Activated CD4-positive, alpha-beta memory T cell treated with anti-CD3 and anti-CD28 coated beads for 36 hours (primary cell): ENCODE measurements at places on chromosomes 4 and X. TPM values are rescaled to one million over a fixed set of nuclear protein-coding genes. Genes with fewer than 3 reads are reported as not detected.

DNA sequence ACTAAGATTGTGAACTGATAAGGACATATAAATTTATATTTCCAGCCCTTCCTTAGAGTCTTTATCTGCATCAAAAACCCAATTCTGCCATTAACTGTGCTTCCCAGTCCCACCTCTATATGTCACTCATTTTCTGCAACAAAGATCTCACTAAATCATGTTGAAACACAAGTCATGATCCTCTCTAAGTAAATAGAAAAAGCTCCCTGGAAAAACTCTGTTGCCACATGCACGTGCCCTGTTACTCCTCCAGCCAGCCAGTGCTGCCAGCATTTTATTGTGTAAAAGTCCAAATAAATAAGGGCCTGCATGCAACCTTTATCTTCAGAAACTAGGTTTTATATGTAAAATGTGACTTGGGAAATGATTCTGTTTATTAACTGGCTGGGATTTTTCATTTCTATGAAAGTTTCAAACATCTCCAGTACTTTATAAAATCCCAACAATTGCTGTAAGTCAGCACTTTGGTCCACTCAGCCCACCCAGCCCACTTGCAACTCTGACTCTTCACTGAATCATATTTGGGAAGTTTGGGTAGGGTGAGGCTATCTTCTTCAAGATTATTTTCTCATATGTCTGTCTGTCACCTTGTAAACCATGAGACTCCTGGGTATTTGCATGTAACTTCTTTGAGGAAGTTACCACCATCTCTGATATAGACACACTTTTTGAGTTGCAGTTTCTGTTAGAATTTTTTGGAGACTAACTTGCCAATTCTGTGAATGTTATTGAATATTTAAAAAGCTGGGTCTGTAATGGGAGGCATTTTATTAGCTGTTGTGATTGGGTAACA lies 40.0 kb upstream of the SMARCA5 start:
- H3K27me3 ChIP-seq, result peaks cover 8% of the 10 kb centered on the region
- no peak overlapping the region for H3K27ac ChIP-seq

DNA sequence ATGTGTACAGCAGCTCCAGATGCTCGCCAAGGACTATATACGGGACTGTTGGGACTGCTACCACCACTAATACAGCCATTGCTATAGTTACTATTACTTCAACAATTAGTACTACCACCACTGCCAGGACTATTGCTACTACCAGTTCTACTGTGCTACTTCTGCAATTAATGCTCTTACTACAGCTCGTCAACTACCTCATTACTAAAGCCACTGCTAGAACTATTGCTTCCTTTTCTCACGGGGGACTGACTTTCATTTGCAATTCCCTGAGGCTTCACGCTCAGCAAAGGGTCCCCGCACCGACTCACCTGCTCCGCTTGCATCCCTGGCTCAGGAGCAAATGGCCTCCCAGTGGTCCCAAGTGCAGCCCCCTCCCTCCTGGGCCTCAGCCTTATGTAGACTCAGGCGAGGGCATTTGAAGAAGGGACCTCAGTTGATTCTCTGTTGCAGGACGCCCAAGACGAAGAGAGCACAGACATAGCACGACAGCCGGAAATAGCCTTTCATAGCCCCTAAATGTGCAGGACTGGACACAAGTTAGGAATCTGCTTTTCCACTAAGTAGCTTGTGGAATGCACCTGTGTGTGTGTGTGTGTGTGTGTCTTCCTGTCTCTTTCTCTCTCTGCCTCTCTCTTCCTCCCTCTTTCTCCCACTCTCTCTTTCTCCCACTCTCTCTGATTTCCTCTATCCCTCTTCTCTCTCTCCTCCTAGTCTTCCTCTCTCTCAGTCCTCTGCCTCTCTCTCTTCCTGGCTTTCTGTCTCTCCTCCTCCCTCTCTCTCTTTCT lies 294.8 kb downstream of the ASMT start:
- no peak overlapping the region for H3K4me3 ChIP-seq
- DNase-seq, result no peak
- H3K27me3 ChIP-seq, result peaks cover 9% of the 10 kb centered on the region

The FGB gene
- not detected for total RNA-seq

The SYP gene
- total RNA-seq, result 5.4 TPM

The BANK1 gene
- total RNA-seq, result not detected

DNA sequence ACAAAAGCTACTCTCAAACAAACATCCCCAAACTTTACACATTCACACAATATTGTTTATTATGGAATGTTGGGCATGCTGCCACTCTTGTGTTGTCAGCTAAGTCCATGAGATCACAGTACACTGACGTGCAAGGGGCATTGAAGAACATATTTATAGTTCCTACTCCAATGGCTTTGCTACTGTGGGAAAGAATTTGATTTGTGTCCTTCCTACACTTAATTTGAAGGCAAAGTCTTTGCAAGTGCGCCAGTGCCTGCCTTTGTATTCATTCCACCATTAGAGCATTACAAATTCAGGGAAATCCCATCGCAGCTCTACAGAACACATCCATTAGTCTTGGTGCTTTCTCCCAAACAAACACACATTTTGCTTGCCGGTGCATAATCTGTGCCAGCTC lies 45.4 kb upstream of the FTHL17 start:
- no peak overlapping the region for H3K4me3 ChIP-seq
- peaks cover 6% of the 10 kb centered on the region for H3K27me3 ChIP-seq
- H3K27ac ChIP-seq, result no peak overlapping the region
- DNase-seq, result no peak
- H3K36me3 ChIP-seq, result no peaks in the 10 kb centered on the region
- H3K4me1 ChIP-seq, result no peaks in the 10 kb centered on the region

DNA sequence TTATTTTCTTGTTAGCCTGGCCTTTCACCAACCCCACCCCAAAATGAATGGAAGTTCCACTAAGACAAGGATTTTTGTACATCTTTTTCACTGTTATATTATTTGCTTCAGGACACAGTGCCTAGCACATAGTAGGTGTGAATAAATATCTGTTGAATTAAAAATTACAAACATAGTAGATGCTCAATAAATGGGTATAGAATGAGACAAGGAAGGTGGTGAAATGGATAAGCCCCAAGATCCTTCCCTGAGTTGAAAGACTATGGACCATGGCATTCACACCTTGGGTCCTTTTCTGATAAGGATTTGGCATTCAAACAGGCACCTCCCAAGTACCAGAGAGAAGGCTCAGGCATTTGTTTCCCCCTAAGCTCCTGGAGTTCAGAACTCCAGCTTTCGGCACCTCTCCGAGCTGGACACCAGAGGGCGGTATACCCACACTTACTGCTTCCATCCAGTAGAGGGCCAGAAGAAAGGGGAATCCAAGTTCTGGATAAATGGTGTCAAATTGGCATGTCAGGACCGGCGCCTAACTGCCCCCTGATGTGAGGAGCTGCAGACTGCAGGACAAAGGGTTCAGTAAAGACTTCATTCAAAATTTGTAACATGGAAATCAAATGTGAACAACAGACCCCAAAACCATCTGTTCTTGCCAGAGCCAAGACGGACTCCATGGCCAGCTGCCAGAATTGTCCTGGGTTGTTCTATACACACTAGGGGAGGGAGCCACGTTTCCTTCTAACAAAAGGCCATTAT lies 193.0 kb downstream of the GPC3 start:
- H3K27ac ChIP-seq, result no peak overlapping the region
- no peaks in the 10 kb centered on the region for H3K27me3 ChIP-seq
- no peak overlapping the region for H3K4me3 ChIP-seq

DNA sequence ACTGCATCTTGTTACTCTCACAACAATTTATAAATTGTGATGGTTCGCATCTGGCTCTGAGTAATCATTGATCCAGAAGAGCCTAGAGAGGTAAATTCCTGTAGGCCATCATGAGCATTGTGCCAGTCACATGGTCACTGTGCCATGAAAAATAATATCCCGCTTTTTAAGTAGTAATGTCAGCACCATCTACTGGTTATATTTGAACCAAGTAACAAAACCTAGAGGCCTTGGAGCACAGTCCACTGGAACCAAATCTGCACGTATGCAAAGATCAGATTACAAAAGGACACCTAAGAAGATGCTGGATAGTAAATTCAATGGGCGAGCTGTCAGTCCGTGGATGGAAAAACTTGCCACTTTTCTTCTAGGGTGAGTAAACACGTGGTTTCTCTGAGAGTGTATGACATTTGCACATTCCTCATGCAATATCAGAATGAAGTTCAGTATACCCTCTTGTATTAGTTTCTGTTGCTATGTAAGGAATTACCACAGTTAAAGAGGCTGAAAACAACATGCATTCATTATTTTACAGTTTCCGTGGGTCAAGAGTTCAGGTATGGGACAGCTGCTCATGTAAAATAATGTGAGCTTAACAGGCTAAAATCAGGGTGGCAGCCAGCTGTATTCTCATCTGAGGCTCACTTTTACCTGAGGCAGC lies 26.8 kb downstream of the FAM114A1 start:
- peaks cover 31% of the 10 kb centered on the region for H3K4me1 ChIP-seq
- DNase-seq, result no peak
- peaks cover 4% of the 10 kb centered on the region for H3K27me3 ChIP-seq
- no peaks in the 10 kb centered on the region for H3K36me3 ChIP-seq
- no peak overlapping the region for H3K27ac ChIP-seq

DNA sequence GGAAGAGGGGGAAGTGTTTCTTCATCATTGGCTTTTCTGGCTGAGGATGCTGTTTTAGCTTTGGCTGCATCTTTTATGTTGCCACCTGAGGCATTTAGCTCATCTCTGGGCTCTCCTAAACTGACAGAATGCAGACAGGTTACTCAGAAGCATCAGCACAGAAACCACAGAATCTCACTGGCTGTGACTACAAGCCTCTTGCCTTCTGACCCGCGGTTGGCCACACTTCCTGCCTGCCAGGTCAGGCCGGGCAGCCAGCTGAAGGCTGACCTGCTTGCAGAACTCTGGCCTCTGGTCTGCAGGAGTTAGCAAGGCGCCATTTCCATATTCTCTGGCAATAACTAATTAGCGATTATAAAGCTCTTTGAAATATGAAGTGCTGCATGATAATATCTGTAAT lies 366.5 kb downstream of the MID1IP1 start:
- H3K27ac ChIP-seq, result no peak overlapping the region
- H3K4me3 ChIP-seq, result no peak overlapping the region
- DNase-seq, result peak; percentile 36
- peaks cover 33% of the 10 kb centered on the region for H3K4me1 ChIP-seq
- no peaks in the 10 kb centered on the region for H3K36me3 ChIP-seq

DNA sequence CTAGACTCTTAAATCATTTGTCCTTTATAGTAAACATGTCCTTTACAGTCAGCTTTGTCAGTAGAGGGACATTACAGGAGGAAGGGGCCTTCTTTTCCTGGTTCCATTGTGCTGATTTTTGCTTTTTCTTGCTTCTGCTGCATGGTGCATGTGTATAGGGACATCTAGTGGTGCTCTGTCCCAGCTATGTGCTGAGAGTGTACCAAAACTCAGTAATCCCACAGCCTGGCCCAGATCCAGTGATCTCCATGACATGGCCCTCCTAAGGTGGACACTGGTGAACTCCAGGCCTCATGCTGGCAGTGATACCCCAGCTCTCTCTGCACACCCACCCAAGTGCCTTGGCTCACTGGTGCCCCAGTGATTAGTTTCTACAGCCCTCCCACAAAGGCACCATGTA lies 45.2 kb downstream of the MAGEB17 start:
- DNase-seq, result no peak
- H3K27ac ChIP-seq, result no peak overlapping the region
- H3K4me1 ChIP-seq, result no peaks in the 10 kb centered on the region
- H3K27me3 ChIP-seq, result no peaks in the 10 kb centered on the region

DNA sequence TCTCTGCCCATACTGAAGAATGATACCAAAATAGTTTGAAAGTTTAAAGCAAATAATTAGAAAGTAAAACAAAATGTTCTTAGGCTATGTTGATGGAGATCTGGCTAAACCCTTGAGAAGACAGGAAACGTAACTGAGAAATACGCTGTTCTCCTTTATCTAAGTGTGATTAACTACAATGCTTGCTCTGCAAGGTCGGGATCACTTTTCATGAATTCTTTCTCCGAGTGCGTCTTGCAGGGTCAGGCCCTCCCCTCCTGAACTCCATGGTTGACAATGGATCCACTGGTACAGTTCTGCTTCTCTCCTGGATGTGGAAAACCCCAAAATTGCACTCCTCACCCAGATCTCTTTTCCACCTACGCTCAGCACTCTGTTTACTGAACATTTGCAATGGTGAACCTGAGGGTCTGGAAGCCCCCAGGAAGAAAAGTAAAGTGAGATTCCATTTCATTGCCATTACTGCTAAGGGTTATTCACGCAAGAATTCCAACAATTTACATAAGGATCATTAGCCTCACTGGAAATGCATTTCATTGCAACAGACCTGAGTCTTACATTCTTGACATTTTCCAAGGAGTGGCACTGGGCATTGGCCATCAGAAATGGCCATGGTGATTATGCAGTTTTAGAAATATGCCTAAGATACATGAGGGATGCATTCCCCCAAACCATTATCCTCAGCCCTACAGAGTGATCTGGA lies 24.6 kb upstream of the WWC2 start:
- no peaks in the 10 kb centered on the region for H3K36me3 ChIP-seq
- DNase-seq, result no peak
- H3K27ac ChIP-seq, result no peak overlapping the region
- H3K27me3 ChIP-seq, result no peaks in the 10 kb centered on the region
- H3K4me1 ChIP-seq, result no peaks in the 10 kb centered on the region
- no peak overlapping the region for H3K4me3 ChIP-seq

DNA sequence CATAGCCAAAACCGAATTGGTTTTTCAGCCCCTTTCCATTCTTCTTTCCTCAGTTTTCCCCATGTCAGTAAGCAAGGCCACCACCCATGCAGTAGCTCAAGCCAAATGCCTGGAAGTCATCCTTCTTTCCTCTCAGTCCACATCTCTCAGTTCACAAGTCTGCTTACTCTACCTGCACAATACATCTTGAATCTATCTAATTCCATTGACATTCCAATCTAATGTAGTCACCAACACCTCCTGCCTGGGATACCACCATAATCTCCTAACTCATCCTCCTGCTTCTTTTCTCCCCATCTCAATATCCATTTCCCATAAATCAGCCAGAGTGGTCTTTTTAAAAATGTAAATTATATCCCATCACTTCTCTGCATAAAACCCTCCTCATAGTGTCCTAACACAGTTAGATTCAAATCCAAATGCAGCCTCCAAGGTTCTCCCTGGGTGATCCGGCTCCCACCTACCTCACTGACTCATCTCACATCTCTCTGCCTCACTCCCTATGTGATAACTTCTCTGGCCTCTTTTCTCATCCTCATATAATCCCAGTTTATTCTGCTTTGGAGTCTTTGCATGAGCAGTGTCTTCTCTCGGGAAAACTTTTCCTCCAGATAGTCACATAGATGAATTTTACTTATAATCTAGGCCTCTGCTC lies 26.9 kb downstream of the KCNIP4 start:
- no peaks in the 10 kb centered on the region for H3K4me1 ChIP-seq
- H3K27me3 ChIP-seq, result no peaks in the 10 kb centered on the region
- no peak overlapping the region for H3K27ac ChIP-seq
- no peak for DNase-seq
- no peaks in the 10 kb centered on the region for H3K36me3 ChIP-seq

GRCh38 chrX:16671005-16671404 lies 21.0 kb downstream of the S100G start:
- H3K27ac ChIP-seq, result no peak overlapping the region
- peaks cover 2% of the 10 kb centered on the region for H3K36me3 ChIP-seq
- H3K4me1 ChIP-seq, result no peaks in the 10 kb centered on the region
- DNase-seq, result peak; percentile 20

The MTNR1A gene
- total RNA-seq, result not detected

The EGF gene
- not detected for total RNA-seq
